ENCODE measurements at places on chromosomes 7 and 10.

DNA sequence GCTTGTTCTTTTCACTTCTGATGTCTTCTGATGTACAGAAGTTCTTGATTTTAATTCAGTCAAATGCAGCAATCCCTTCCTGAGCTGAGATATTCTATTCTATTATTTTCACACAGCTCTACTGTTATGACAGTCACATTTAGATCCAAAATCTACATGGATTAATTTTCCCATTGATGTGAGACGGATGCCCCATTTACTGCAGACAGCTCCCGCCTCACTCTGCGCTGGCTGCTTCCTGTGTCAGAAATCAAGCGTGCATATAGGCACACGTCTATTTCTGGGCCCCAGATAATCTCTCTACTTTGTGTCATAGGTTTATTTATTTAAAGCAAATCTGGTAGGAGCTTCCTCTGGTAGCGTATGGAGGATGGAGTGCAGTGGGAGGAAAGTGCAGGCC is 6.7 kb downstream of the BNIP3 start:
- DNase-seq, result peak; percentile 30

GRCh38 chr7:27111042-27111750 is 8.7 kb upstream of the HOXA2 start:
- no peak for DNase-seq

DNA sequence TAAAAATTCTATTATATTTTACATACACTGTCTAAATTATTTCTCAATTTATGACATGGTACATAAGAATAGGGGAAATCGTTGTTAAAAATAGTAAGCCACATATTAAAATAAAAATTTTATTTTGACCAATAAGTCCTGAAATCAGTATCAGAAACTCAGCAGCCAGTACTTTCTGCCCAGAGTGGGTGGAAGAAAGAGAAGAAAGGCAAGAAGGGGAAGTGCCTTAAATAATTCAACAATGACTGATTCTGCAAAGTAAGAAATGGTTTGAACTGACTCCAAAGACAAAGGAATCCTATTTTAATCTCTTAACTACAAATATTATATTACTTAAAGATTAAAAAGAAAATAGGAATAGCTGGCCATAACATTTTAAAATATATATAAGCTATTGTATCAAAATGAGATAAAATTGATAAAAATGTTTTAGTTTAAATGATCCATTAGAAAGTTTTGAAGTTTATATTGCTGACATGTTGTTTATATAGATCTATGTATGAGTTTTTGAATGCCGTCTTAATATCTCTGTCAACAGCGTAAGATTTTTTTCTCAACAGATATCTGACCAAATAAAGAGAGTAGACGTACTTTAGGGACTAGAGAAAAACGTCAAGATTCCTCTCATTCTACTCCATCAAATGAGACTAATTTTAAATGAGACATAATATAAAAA is 30.2 kb upstream of the NRCAM start:
- no peak for DNase-seq

DNA sequence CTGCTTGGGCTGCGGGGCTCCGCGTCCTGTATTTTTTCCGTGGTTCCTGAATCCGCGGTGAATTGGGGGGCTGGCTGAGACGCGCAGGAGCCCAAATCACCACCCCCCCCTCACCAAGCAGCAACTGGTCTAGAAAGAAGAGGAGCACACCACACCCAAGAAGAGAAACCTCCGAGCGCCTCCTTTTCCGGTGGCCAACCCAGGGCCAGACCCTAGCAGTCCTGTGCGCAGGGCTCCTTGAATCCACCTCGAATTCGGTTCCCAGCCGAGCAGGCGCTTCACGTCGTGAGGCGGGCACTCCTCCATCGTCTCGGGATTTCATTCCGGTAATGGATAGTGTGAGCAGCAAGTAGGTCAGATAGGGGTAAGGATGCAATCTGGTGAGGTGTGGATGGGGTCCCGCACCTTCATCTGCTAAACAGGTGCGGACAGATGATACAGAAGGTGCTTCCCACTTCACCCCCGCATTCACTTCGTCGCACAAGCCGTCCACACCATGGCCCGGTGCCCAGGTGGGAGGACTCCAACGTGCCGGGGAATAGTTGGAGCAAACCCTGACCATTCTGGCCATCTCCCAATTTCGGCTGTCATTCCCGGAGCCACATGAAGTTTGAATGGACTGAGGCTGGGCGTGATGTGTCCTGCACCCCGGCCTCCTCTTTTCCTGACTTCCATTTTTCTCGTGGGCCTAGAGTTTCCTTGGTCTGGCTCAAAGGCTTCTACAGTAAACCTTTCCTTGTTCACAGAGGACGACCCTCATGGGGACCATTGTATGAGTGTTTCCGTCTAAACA is 19.8 kb upstream of the ZNF273 start:
- peak; percentile 72 for DNase-seq

GRCh38 chr7:100680576-100681271 is 7.2 kb downstream of the GNB2 start:
- no peak for DNase-seq

GRCh38 chr10:112160834-112161233 is 22.7 kb downstream of the GPAM start:
- no peak for DNase-seq

DNA sequence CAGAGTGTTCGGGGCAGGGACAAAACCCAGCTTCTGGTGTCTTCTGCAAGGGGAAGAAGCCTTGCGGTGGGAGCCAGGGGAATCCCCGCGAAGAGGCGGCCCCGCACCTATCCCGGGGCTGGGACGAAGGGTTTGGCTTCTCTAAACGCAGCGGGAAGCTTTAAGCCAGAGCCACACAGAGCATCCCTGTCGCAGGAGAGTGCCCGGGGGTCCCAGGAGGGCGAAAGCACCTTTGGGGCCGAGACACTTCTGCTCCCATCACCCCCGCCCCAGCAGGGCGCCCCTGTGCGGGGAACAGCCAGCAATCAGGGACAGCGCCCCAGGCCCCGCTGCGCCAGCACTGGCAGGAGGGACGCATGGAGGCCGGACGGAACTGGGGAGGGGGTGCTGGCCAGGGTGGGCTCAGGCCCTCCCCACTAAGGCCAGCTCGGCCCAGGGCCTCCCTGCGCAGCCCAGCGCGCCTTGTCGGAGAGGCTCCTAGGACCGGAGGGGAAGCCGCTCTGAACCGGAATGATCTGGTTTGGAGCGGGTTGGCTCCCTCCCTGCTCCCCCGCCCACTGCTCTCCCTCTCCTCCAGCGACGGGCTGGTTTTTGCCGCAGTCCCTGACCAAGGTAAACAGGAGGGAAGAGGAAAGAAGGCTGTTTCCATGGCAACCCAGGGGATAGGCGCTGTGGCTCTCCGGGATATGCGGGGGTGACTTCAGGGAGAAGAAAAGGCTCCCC is 63.9 kb downstream of the TMEM209 start:
- peak; percentile 92 for DNase-seq
